ENCODE measurements at places on chromosomes 7 and 10.

DNA sequence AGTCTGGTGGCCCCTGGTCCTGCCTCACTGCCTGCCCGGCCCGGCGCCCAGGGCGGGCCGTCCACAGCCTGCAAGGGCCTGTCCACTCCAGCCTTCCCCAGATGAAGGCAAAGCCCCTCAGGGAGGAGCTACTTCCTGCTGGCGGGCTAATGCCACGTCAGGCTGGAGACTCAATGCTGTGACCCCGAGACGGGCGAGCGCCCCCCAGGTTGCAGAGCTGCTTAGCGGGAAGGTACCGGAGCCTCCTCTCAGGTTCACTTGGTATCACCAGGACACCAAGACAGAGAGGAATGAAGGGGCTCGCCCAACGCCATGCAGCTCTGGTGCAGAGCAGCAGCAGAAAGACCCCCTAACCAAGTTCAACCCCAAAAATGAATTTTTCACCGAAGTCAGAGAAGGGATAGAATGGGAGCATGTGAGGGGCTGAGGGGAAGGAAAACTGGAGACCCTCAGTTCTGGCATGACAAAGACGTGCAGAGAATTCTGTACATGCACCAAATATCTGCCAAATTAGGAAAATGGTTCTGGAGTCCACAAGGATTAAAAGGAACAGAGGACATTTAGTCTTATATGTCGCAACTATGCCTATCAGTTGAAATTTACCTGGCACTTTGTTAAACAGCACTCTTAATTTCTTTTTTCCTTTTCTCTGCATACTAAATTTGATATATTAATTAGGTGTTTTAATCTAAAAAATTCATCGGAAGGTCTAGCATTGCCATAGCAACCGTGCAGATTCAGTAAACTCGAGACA is 2.8 kb downstream of the STK32C start:
- DNase-seq, result no peak

- DNase-seq, result no peak
Measured at GRCh38 chr10:86286236-86287109, 80.1 kb downstream of the GRID1 start.

GRCh38 chr10:52993109-52993508 is 220.5 kb upstream of the MBL2 start:
- no peak for DNase-seq

GRCh38 chr10:58451193-58451889 is 61.3 kb upstream of the BICC1 start:
- no peak for DNase-seq

GRCh38 chr7:118214051-118214832 is 10.3 kb upstream of the ANKRD7 start:
- DNase-seq, result peak; percentile 83

Data from stimulated activated naive CD8-positive, alpha-beta T cell treated with anti-CD3 and anti-CD28 coated beads, Interleukin-15, Interleukin-2, amounts not matched to agents 100 U/mL and 50 U/mL, for 24 hours (primary cell).